ENCODE measurements at places on chromosomes 1 and 21.

- no peak for DNase-seq
Measured at GRCh38 chr1:203512517-203512847, 18.5 kb downstream of the OPTC start.

- no peak for DNase-seq
Measured at GRCh38 chr1:243791586-243792267, 58.3 kb downstream of the AKT3 start.

- DNase-seq, result no peak
Measured at GRCh38 chr1:97204468-97204867, 482.9 kb downstream of the PTBP2 start.

DNA sequence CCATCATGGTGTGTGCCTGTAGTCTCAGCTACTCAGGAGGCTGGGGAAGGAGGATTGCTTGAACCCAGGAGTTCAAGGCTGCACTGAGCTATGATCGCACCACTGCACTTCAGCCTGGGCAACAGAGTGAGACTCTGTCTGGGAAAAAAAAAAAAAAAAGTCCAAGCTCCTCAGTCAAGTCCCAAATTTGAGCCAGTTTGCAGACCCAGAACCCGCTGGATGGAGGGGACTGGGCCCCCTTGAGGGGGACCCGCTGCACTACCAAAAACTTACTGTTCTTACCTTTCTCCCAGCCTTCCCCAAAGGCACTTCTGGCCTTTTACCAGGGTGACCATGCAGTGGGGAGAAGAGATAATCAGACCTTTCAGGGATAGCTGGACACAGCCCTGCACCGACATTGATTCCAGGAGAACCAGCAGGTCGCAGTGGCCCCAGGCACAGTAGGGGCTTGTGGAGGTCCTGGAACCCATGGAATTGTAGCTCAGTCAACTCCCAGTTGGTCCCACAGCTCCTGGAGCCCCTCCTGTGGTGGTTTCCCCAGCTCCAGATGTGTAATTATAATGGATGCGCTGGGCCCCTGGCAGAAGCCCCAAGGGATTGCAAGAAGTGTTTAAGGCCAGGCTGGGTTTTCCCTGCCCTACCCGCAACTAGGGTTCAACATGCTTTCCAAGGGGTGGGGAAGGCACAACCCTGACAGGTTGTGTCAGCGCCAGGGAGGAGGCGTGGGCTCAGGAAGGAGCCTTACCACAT is 4.1 kb upstream of the WNT9A start:
- DNase-seq, result no peak

GRCh38 chr1:228849011-228849541 is 113.8 kb downstream of the RHOU start:
- DNase-seq, result no peak

- no peak for DNase-seq
Measured at GRCh38 chr1:59123081-59123681, 173.7 kb upstream of the FGGY start.

GRCh38 chr21:33852485-33852884 is 63.1 kb downstream of the ATP5PO start:
- no peak for DNase-seq
